Stimulated activated CD4-positive, alpha-beta T cell treated with anti-CD3 and anti-CD28 coated beads, Interleukin-4, amount 100 ng/mL, for 4 hours (primary cell): ENCODE measurements at places on chromosomes 13 and 19.

DNA sequence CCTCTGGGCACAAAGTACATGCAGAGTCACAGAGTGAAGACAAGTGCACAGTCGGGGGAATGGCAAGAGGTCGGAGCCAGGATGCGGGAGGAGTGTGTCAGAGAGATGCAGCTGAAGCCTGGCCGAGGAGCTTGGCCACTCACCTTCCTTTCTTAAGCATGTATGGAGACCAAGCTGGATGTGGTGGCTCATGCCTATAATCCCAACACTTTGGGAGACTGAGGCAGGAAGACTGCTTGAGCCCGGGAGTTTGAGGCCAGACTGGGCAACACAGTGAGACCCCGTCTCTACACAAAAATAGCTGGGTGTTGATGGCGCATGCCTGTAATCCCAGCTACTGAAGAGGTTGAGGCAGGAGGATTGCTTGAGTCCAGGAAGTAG, 67.0 kb downstream of the LATS2 start:
- no peak for DNase-seq

DNA sequence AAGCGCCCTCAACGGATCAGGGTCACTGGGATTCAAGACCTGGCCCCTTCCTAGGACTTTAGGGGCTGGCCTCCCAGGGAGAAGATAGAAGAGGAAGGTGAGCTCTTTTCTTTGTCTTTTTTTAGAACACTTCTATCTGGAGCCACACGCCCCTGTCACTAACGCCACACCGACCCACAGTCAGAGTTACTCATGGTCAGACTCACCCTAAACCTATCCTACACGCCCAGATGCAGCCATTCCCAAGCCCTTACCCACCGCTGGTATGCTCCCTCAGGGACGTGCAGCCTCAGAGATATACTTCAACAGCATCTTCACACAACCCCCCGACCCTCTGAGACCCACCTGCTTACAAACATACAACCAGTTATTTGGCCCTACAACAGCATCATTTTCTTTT, 29.9 kb upstream of the MUC16 start:
- no peak for DNase-seq

- DNase-seq, result no peak
These were observed 31.4 kb downstream of the PPP5C start for GRCh38 chr19:46378268-46378667.

DNA sequence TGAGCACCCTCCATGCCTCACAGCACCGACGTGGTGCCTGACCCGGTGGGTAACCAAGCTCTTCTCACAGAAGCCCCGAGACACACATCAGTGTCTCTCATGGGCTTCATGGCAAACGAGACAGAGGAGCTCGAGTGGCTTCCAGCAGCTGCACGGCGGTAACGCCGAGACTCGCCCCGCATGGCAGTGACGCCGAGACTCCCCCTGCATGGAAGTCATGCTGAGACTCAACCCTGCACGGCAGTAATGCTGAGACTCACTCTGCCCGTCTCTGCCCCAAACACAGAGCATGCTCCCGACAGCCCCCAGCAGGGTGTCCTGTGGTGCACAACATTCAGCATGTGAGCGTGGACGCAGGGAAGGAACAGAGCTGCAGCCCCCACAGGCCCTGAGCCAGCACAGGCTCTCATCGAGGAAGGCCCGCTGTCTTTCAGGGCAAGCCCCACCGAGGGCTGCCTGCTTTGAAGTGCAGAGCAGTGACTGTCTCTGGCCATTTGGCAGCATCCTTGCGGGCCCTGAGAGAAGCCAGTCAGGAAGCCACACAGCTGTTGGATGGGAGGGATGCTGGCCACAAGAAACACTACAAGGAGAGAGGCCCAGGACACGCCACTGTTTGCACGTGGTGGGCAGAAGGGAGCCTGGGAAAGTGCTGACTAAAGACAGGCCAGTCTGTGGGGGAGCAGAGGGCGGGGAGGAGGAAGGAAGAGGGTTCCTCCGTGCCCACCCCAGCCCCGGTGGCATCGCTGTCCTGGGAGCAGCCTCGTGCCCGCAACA, 9.5 kb downstream of the GAS6 start:
- DNase-seq, result no peak

- no peak for DNase-seq
These were observed 98.2 kb downstream of the LACC1 start for GRCh38 chr13:43977911-43978310.

DNA sequence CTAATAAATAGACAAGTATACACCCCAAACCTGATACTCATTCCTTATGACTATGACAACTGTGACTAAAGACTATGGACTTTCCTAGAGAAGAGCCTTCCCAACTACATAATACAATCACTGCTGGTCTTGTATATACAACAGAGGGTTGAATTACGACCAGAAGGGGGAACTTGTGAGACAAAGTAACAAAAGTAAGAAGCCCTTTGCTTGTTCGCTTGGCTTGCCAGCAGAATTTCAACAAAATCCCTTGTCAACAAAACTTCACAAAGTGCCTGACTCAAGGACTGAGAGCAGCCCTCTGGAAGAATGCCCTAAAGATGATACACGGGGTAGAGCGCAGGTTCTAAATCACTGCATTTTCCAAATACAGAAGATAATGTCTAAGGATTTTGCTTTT, 99.4 kb downstream of the WASF3 start:
- no peak for DNase-seq

DNA sequence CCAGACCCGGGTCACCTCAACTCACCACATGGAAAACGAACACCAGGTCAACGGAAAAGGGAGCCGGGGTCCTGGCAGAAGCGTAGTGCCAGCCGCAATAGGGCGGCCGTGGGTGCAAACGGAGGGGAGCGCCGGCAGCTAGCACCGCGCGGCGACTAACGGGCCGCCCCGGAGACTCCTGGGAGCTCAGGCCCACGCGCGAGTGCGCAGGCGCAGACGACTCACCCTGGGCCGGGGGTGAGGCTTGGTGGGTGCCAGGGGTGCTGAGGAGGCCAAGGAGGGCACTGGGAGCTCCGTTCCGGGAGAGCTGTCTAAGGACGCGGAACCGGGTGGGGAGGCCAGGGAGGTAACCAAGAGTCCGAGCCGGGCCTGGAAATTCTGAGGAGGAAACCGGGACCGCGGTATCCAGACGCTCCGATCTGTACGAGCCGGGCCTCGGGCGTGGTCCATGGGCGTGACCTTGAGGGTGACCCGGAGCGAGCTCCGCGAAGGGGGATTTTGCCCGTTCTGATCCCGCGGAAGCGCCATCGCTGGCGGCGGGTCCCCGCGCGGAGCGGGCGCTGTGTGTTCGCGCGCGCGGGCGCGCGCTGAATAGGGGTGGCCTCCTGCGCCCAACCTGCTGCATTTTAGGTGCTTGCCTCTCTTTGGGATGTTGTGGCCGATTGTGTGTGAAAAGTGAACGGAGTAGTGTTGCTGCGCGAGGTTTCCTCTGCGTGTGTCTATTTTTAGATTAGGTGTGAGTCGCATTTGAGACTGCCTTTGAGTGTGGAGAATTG, at the start of gene ZNF382:
ZNF382 (plus strand) TSS at position 213 of the 776 bp plus-strand sequence. CDS start 4,602 bp downstream, outside the sequence.
- DNase-seq, result peak; percentile 91

DNA sequence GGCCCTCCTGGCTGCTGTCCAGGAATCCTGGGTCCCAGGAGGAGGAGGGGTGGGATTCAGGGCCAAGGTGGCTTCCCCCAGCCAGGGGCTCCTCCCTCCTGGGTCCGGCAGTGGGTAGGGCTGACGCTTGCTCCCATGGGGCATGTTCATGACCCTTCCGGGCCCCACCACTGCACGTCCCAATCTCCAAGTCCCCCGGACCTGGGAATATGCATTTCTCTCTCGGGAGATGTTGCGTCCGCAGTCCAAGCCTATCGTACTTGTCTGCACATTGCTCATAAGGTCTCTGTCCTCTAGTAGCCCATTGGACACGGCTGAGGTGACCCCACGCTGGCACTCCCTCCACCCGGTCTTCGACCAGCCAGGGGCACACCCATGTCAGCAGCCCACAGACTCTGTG, 192.3 kb downstream of the TEX29 start:
- no peak for DNase-seq

- no peak for DNase-seq
These were observed 95.6 kb upstream of the ZNF98 start for GRCh38 chr19:22517496-22518411.

DNA sequence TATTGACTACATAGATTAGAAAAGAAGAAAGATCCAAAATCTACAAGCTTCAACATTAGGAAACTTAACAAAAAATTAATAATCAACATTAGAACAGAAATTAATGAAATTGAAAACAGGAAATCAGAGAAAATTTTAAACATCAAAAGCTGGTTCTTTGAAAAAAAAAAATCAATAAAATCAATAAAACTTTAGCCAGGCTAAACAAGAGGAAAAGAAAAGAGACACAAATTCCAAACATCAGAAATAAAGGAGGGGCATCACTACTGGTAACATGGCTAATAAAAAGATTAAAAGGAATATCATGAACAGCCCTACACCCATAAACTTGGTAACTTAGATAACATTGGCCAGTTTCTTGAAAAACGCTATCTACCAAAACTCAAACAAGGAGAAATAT, 110.2 kb downstream of the ATP11A start:
- DNase-seq, result no peak

DNA sequence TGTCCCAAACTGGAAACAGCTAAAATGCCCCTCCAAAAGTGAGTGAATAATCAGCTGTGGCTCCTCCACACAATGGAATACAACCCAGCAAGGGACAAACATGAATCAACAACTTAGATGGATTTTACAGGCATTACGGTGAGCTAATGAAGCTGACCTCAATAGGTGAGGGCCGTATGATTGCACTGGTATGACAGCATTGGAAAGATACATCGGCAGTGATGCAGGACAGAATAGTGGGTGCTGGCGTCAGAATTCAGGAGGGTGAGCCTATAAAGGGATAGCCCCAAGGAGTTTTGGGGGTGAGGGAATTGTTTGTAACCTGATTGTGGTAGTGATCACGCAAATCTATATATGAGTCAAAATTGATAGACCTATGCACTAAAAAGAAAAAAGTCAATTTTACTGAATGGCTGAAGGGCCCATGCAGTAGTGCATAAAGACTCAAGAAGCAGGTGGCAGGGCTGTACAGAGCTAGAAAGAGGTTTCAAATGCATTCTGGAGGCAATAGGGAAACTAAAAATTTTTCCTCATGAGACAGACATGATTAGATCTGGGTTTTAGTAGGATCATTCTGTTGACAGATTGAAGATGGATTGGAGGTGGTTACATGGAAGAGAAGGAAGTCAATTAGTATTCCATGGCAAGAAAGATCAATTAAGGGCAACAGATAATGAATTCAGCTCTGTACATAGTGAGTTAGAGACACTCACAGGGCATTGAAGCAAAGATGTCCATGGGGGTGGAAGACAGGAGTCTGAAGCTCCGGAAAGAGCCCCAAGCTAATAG, 90.8 kb downstream of the IRS2 start:
- no peak for DNase-seq

DNA sequence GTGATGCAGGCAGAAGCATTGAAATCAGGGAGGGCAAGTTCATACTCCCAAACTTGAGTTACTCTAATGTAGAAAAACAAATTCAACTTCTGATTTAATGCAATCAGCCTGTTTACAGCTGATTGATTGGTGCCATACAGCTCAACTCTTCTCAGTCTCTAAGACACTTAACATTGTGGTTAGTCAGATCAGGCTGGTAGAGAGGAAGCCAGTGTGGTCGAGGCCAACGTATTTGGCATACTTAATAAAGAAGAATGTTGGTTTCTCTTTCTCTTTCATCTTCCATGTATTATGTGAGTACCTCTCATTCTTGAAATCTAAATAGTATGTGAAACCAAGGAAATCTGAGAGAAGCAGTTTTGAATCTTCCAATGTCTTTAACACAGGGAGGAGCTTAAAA, 255.0 kb upstream of the SLITRK1 start:
- peak; percentile 11 for DNase-seq

GRCh38 chr13:35292329-35292728, 184.2 kb downstream of the MAB21L1 start:
- no peak for DNase-seq

DNA sequence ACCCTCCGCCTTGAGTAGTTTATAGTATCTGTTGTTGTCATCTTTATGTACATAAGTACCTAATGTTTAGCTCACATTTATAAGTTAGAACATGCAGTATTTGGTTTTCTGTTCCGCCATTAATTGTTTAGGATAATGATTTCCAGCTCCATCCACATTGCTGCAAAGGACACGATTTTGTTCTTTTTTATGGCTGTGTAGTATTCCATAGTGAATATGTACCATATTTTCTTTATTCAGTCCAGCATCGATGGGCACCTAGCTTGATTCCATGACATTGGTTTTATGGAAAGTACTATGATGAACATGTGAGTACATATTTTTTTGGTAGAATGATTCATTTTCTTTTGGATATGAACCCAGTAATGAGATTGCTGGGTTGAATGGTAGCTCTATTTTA, 174.4 kb upstream of the SPRY2 start:
- no peak for DNase-seq

GRCh38 chr13:99385940-99386339, 78.7 kb upstream of the GPR183 start:
- no peak for DNase-seq

- DNase-seq, result no peak
These were observed 218.1 kb upstream of the OBI1 start for GRCh38 chr13:78876915-78877549.

- no peak for DNase-seq
These were observed 1.1 kb downstream of the CNOT3 start for GRCh38 chr19:54138489-54139256.

- no peak for DNase-seq
These were observed 2541.1 kb downstream of the PCDH9 start for GRCh38 chr13:64688893-64689677.

GRCh38 chr19:4537953-4538600, 1.8 kb downstream of the LRG1 start:
- DNase-seq, result no peak

DNA sequence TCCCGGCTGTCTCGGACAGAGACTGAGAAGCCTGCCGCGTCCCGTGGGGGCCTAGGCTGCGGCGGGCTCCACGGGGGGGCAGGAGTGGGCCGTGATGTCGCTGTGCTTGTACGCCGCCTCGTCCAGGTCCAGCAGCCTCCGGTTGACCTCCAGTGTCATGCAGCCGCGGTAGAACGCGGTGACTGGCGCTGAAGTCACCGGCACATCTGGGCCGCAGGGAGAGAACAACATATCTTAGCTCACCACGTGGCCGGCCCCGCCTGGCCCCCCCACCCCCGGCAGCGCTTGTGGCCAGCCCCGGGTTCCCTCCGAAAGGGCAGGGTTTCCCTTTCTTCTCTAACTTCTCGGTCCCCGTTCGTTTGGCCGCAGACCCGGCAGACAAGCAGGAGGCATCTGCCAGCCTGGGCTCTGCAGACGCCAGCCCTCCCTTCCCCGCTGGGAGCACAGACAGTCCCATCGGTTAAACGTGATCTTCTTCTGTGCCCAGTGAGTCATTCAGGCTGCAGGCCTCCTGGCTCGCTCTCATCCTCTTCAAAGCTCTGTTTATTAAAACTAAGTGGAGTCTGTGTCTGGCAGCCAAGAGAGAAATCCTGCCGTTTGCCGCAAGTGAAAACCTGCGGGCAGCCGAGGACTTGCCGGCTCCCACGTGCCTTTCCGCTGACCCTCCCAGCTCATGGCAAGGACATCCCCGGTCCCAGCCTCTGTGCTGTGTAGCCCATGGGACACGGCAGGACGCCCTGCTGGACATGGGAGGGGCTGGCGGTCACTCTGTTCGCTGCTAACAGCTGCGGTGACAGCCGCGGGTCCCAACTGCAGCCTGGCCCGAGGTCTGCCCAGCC, 42.8 kb downstream of the GAS6 start:
- DNase-seq, result no peak
